ENCODE measurements at places on chromosomes 1 and 21.

DNA sequence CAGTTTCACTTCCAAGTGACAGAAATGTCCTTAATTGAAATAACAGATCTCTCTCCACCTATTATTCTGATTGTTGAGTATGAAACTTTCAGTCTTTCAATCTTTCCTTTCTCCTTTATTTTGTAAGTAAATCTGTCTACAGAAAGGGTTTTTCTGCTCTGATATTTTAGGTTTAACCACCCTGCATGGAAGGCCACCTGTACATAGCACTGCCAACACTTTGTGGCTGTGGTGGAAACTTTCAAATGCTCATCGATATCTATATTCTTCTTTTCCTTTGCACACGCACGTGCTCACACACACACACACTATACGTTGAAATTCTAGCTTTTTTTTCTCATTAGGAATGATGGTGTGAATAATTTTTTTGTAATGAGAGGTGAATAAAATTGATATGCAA lies 1179.3 kb downstream of the KCNT2 start:
- no peak for DNase-seq

GRCh38 chr1:43587594-43587993 lies 56.9 kb downstream of the PTPRF start:
- DNase-seq: no peak

GRCh38 chr21:40562242-40563002 lies 284.5 kb downstream of the DSCAM start:
- DNase-seq: no peak

DNA sequence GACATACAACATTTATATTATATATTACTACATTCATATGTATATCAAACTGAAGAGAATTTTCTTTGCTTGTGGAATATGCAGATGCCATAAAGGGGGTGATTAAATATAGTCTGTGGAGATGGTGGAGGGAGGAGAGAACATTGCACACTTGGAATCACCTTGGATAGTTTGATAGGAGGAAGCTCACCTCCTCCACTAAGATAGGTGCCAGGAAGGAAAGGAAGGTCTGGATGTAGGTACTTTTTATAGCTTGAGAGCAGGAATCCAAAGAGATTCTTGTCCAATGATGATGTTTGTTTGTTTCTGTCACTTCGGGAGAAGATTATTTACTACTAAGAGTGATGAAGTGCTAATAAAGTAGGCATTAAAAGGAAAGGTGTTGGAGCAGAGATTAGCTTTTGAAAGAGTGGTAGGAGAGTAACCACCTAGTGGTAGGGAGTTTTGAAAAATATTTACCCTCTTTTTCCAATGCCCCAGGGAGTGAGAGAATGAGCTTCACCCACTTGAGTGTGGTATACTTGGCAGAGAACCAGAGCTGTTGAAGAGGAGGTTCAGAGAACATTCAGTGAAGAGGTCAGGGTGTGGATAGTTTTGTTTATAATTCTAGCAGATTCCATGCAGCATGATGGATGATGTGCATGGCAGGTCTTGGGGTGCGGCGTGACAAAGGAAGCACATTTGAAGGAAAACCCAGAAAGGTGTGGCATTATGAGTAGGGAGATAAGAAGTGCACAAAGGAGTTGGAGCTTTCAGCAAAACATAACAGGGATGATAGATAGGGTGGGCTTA lies 145.0 kb downstream of the PATJ start:
- no peak for DNase-seq

- no peak for DNase-seq
Measured at GRCh38 chr1:101237229-101237837, 514 bp downstream of the S1PR1 start.

DNA sequence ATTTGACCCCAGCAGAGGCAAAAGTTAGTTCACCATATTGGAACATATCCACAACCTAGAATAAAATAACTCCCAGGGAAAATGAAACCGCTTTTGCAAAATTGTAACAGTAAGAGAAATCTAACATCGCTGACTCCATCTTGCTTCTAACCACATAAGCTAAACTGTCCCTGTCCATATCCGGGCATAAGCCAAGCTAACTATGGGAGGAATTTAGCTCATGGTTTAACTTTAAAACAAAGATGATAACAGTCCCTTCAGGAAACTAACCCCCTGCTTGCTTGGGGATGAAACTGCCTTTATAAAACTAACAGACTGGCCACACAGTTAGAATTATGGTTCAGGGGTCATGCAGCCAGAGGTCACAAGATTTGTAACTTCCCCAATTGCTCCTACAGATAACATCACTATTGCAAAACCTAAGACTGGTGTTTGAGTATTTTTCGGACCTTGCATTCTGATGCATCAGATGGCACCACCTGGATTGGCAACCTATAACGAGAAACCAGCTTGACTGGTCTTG lies 46.3 kb downstream of the TESK2 start:
- DNase-seq: no peak

DNA sequence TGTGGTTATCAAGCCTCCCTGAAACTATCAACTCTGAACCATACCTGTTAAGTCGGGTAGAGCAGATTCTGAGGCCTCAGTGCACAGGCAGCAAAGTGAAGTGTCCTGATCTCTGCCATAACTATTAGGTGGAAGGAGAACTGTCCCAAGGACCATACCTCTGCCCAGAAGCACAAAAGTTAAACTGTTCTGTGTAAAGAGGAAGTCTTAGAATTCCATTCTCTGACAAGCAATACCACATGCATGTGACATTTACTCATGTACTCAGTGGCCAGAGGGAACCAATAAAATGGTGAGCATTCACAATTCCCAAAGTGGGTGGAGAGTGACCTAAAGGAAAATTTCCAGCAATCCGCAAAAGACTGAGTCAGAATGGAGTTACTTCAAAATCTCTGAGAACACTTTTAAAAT lies 61.0 kb downstream of the TOR3A start:
- DNase-seq: no peak

- no peak for DNase-seq
Measured at GRCh38 chr1:89429062-89429461, 65.2 kb downstream of the GBP6 start.

- DNase-seq: no peak
Measured at GRCh38 chr1:166172106-166172505, 5.3 kb upstream of the FAM78B start.

GRCh38 chr1:28631713-28632112 lies 11.2 kb downstream of the TAF12 start:
- DNase-seq: no peak

GRCh38 chr1:25854554-25854953 lies 4.7 kb downstream of the AUNIP start:
- no peak for DNase-seq

DNA sequence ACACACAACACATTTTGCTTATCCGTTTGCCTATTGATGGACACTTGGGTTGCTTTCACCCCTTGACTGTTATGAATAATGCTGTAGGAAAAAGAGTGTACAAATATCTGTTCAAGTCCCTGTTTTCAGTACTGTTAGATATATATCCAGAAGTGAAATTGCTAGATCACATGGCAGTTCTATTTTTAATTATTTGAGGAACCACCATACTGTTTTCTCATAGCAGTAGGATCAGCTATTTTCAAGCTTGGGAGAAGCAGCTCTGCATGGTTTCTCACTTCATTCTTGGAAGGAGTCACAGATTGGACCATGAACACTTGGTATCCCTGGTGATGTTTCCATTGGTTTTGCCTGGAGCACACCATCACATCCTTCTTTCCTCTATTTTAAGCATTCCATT lies 114.4 kb upstream of the ZP4 start:
- no peak for DNase-seq

DNA sequence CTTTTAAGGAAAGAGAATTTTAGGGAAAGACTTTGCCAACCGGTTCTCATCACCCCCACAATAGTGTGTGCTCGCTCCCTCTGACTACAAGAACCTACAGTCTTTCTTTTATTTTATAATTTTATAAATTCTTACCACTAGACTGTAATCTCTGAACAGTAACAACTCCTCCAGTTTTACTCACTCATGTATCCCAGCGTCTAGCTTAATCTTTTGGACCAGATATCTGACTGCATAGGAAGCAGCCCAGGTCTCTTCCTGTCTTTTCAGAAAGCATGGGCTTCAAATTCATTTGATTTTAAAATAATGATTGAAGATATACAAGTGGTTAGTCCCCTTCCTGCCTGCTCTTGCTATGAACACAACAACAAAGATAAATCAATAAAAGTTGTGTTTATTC lies 19.0 kb upstream of the DUSP10 start:
- DNase-seq: no peak

DNA sequence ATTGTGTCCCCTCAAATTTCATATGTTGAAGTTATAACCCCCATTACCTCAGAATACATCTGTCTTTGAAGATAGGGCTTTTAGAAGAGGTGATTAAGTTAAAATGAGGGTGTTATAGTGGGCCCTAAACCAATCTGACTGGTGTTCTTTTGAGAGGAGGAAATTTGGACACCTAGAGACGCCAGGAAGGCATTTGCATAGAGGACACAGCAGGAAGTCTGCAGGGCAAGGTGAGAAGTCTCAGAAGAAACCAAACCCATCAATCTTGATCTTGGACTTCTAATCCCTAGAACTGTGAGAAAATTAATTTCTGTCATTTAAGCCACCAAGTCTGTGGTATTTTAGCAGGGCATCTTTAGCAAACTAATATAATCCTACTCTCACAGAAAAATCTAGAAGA lies 13.0 kb downstream of the GOLPH3L start:
- no peak for DNase-seq

DNA sequence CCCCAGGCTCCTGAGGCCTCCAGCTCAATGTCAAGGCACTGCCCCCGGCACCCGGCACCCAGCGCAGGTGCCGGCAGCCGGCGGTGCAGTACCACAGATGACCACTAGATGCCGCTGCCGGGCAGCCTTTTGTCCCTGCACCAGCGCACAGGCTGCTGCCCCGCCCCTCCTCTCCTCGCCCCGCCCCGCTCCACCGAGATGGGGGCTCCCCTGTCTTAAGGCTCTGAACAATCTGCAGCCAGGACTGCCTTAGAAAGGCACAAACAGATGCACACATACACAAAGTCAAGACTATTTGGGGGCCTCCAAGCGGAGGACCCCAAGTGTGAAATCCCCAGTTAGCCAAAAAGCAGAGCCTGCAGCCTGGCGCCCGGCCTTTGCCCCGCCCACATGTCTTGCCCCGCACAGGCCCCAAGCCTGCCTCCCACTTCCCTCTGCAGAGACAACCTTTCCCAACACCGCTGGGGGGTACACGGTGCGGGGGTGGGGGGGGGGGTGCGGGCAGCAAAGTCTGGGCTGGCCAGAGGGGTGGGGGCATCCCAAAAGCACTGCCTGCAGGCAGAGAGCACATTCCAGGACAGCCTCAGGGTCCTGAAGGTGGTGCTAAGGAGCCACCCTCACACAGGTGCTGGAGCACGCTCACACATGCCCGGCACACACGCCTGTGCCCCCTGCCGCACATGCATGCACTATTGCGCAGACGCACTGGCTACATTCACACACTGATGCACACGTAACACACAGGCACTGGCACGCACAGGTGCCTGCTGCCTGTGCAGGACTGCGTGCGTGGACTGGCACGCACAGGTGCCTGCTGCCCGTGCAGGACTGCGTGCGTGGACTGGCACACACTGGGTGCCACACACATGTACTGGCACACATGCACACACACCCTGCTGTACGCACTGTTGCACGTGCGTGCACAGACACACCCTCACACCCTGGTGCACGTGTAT lies 37.1 kb downstream of the ARHGEF16 start:
- no peak for DNase-seq

GRCh38 chr1:4768553-4768952 lies 114.1 kb downstream of the AJAP1 start:
- no peak for DNase-seq

DNA sequence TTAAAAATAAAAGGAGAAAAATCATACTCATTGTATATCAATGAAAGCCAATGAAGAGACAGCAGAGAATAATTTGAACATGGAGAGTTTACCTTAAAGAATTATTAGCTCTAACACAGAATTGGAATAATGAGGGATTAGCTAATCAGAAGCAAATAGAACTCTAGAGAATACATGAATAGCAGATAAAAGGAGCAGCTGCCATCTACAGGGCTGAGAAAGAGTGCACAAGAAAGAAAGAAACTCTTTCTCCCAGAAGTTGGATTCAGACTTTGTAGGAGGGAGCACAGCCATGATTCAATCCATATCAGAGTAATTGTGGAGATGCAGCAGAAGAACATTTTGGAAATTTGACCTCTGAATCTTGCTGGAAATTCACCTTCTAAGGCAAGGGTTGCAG lies 1171.2 kb downstream of the PLA2G4A start:
- DNase-seq: no peak

- DNase-seq: no peak
Measured at GRCh38 chr1:247387096-247387495, 28.9 kb upstream of the NLRP3 start.

DNA sequence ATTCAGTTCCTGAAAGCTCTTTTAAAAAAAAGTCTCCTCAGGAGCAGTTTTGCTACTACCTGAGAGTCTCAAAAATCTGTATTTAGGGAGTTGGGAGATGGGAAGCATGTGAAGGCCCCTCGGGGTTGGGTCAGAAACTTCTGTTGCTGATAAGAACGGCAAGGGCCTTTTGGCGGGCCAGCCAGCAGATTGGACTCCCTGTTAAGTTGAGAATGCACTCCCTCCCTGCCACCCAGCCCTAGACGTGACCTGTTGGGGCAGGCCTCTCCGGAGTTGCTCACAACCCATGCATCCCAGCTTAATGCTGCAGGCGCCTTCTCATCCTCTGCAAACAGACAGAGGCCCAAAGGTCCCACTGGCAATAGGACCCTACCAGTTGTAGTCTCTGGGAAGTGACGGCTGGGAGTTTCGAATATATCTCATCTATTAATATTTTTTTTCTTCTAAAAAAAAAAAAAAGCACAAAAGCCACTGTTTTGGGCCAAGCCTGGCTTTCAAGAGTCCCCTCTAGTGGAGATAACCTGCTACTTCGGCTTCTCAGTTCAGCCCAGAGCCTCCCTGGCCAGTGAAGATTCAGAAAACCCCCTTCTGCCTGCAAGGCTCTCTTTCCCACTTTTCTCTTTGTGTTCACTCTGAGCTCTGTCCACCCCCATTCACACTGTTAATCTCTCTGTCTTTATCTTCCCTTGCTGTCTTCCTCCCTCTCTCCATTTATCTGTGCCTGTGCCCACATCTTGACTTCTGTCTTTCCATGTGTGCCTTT lies 5.3 kb downstream of the PLXNA2 start:
- no peak for DNase-seq

DNA sequence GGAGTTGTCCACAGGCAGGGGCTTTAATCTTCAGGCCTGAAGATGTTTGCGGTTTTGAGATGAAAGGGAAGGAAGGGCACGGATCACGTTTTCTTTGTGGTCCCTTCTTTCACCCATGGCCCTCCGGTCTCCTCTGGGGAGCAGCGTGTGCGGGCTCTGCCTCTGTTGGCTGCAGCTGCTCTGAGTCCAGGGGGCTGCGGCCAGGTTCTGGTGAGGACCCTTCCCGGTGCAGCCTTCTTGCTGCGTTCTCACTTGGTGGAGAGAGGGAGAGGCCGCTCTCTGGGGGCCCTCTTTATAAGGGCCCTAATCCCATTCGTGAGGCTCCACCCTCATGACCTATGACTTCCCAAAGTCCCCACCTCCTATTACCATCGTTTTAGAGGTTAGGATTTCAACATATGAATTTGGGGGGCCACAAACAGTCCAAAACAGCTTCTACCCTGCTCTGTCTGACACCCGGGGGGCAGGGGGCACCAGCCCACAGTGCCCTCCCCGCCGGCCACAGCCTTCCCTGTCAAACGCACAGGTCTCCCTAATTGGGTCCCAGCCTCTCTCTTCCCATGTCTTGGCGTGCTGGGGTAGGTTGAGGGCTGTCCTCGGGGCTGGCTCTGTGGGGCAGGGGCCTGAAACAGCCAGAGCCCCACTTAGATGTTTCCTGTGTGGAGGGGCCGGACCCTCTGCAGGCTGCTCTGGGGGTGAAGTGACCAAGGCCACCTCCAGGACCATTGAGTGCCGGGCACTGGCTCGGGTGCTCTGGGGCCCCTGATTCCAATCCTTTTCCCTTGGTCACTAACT lies 100.1 kb upstream of the C1orf174 start:
- no peak for DNase-seq

GRCh38 chr1:116942344-116942743 lies 32.6 kb downstream of the PTGFRN start:
- DNase-seq: no peak
